Tibial nerve (tissue), 4 donors: ENCODE measurements at places on chromosomes 12 and 14.

DNA sequence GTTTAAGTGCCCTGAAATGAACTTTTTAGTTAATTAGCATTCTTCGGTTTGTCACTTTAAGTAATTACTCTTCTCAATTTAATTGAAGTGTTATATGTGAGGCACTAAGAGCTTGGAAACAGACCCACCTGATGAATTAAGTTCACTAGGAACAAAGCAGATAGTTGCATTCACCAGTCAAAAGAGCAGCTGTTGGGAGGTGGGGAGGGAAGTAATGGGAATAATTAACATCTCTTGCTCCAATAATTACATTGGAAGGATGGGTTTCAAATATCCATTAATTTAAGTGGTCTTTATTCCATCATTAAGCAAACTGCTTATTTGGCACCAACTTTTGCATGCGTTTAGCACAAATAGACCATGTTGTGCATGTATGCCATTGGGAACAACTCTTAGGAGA lies 667.2 kb downstream of the GALC start:
- H3K27me3 ChIP-seq = no peaks in the 10 kb centered on the region
- no peaks in the 10 kb centered on the region for H3K4me1 ChIP-seq
- no peaks in the 10 kb centered on the region for H3K36me3 ChIP-seq

DNA sequence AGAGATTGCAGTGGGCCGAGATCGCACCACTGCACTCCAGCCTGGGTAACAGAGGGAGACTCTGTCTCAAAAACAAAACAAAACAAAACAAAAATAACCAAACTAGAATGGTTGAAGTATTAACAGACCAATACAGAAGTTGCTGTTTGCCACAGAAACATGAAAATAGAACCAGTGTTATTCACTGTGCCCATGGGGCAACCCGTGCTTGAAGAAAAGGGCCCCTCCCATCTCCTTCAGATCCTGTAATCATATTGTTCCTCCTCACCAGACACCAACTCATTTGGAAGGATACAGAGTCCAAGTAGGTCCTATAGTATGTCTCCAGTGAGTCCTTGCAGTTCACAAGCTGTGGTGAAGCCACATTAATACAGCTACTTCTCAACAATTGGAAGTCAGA lies 30.9 kb downstream of the SLC35F4 start:
- H3K4me1 ChIP-seq = no peaks in the 10 kb centered on the region
- no peak for DNase-seq
- H3K27me3 ChIP-seq = no peaks in the 10 kb centered on the region
- no peak overlapping the region for H3K27ac ChIP-seq

DNA sequence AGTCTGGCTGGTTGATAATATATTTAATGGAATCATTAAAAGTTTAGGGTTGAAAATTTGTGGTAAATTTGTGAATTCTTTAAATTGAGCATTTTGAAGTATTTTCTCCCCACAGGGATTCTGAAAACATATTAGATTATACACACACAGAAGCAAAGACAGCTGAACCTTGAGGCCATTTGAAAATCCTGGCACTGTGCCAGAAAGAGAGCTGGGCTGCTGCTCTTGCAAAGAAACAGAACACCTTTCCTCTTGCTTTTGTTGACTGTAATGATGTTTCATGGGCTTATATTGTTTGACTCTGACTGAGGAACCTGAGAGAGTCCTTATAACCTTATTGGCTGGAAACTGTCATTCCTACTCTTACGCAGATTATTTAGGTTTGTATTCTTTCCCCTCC lies 4.8 kb downstream of the RNF34 start:
- H3K4me3 ChIP-seq = no peak overlapping the region
- H3K27me3 ChIP-seq = no peaks in the 10 kb centered on the region
- H3K36me3 ChIP-seq = peaks cover 39% of the 10 kb centered on the region
- H3K4me1 ChIP-seq = peaks cover 6% of the 10 kb centered on the region

- DNase-seq = peak; percentile 84
- peak overlapping the region; percentile 14 for H3K27ac ChIP-seq
- H3K4me1 ChIP-seq = no peaks in the 10 kb centered on the region
- H3K36me3 ChIP-seq = no peaks in the 10 kb centered on the region
- no peaks in the 10 kb centered on the region for H3K27me3 ChIP-seq
Observed at GRCh38 chr12:92899386-92900001, 29.6 kb downstream of the EEA1 start.

GRCh38 chr14:48614003-48614402 lies 938.6 kb upstream of the MDGA2 start:
- no peak for DNase-seq
- no peaks in the 10 kb centered on the region for H3K36me3 ChIP-seq
- H3K4me3 ChIP-seq = no peak overlapping the region
- no peaks in the 10 kb centered on the region for H3K4me1 ChIP-seq
- no peaks in the 10 kb centered on the region for H3K27me3 ChIP-seq
- H3K27ac ChIP-seq = no peak overlapping the region

- H3K4me1 ChIP-seq = peaks cover 16% of the 10 kb centered on the region
- peak; percentile 58 for DNase-seq
- no peaks in the 10 kb centered on the region for H3K27me3 ChIP-seq
- no peaks in the 10 kb centered on the region for H3K36me3 ChIP-seq
- no peak overlapping the region for H3K4me3 ChIP-seq
Observed at GRCh38 chr12:12398026-12398859, 41.4 kb downstream of the BORCS5 start.

DNA sequence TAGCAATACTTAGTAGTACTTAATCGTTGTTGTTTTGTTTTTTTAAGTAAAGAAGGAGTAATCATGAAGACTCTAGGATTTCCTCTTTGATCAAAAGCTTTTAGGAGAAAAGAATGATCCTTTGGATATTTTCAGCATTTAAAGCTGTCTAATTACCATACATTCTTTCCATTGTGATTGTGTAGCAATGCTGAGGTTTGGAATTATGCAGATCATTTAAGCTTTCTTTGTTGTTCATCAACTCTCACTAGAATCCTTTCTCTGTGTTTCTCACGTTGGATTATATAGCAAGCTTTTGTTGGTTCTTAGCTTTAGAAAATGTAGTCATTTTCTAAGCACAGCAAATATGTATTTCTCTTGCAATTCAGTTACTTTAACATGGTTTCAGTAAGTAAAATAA lies 25.8 kb downstream of the CCDC91 start:
- H3K36me3 ChIP-seq = no peaks in the 10 kb centered on the region
- no peak overlapping the region for H3K4me3 ChIP-seq
- H3K4me1 ChIP-seq = no peaks in the 10 kb centered on the region
- H3K27ac ChIP-seq = no peak overlapping the region

DNA sequence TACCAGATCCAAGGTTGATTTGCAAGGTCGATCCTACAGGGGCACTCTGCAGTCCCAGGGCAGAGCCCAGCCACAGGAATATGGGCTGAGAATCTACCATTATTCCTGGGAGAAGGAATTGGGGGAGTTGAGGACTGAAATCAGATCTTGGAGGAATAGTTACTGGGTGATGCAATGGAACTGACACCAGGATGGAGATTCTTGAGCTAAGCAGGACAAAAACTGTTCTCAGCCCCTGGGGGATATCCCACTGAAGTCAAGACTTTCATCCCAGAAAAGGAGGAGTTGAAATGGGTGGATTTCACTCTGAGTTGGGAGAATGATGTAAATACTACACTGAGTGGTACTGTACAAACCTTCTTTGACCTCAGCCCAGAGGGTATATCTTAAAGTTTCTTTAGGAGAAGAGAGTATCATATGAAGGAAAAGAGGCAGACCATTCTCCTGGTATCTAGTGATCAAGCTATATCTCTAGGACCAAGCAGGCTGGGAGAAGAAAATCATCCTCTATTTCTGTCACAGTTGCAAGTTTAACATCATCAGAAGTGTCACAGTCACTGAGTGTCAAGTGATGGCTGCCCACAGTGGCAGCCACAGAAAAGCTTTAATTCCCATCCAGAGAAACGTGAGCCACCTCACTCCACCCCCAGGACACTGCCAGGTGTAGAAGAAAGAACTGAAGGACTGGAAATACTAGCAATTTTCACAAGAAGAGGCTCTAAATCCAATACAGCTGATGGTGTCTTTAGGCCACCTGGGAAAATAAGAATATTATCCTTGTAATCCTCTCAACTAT lies 181.9 kb downstream of the NUAK1 start:
- H3K27me3 ChIP-seq = no peaks in the 10 kb centered on the region
- no peak overlapping the region for H3K27ac ChIP-seq
- no peaks in the 10 kb centered on the region for H3K36me3 ChIP-seq
- no peak overlapping the region for H3K4me3 ChIP-seq
- no peak for DNase-seq

DNA sequence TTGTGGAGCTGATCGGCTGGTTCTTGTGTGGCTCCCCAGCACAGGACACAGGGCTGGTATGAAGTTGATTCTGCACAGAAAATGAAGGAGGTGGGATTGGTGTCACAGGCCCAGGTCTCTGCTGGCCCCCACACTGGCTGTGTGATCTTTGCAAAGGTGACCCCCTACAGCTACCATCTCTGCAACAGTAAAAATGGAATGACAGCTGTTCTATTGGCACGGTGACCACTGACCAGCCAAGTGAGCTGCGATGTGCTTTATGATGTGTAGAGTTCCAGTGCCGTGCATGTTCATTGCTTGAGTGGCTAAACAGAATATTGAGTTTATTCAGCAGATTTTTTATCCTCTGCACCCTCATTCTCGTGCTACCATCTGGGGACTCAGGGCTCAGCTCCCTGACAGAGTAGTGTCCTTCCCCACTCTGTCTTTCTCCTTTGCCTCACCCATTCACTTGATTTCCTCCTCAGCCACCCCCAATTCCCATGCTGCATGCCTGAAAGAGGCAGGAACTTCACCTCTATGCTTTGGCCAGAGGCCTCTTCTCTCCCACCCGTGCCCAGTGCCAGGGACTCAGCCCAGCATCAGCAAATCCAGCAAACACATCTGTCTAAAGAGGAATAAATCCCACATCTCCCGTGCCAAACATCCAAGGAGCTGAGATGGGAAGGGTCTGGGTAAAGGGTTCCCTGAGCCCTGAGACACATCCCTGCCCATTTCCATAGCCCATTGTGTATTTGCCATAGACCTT lies 21.2 kb downstream of the C14orf132 start:
- H3K27ac ChIP-seq = no peak overlapping the region
- H3K27me3 ChIP-seq = no peaks in the 10 kb centered on the region
- H3K4me3 ChIP-seq = no peak overlapping the region
- DNase-seq = no peak
- H3K4me1 ChIP-seq = no peaks in the 10 kb centered on the region

GRCh38 chr14:94663538-94663937 lies 51.3 kb downstream of the SERPINA3 start:
- no peak overlapping the region for H3K4me3 ChIP-seq
- H3K27me3 ChIP-seq = no peaks in the 10 kb centered on the region
- H3K27ac ChIP-seq = peak overlapping the region; percentile 68
- DNase-seq = no peak

GRCh38 chr12:104702565-104703139 lies 245.9 kb downstream of the CHST11 start:
- H3K27ac ChIP-seq = no peak overlapping the region
- no peaks in the 10 kb centered on the region for H3K27me3 ChIP-seq
- no peaks in the 10 kb centered on the region for H3K4me1 ChIP-seq
- H3K4me3 ChIP-seq = no peak overlapping the region
- no peaks in the 10 kb centered on the region for H3K36me3 ChIP-seq
- peak; percentile 64 for DNase-seq

DNA sequence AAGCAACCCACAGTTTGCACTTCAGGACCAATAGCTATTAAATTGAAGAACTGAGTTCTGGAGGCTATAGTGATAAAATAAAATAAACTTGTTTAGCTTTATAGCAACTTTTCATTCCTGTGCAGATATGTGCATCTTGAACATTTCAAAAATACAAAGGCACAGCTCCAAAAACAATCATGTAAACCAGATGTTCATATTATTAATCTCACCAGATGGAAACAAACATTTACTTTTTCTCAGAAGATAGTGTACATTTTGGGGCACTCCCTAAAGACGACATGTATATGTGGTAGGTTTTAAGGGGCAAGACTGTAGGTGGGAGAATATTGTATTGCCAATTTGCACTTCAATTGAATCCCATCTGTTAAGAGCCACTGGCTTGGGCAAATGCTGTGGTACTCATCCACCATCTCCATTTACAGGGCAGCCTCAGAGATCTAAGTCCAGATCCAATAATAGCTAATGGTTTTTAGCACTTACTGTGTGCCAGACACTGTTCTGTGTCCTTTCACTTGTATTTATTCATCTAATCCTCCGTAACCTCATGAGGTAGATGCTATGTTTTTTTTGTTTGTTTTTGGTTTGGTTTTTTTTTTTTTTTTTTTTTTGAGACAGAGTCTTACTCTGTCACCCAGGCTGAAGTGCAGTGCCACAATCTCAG lies 49.1 kb downstream of the PTGER2 start:
- H3K4me3 ChIP-seq = no peak overlapping the region
- H3K27me3 ChIP-seq = no peaks in the 10 kb centered on the region
- no peak overlapping the region for H3K27ac ChIP-seq
- DNase-seq = no peak
